ENCODE measurements at places on chromosomes 6 and 20.

GRCh38 chr20:43159994-43160393 is 29.7 kb downstream of the PTPRT start:
- no peak for DNase-seq

DNA sequence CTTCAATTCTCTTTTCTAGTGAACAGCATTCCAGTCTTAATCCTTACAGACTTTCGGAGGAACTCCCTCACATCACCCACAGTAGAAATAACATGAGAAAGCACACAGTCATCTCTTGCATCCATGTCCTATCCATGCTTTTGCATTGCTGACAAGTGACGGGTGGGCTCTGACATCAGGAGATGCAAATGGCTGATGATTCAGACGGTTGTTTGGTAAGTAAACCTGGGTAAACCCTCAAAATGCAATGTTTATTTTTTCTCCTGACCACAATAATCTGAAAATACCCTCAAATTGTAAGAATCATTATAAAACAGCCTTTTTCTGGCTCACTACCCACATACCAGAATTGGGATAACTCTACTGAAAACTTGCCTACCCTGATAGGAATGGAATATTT is 792.0 kb downstream of the MAFB start:
- DNase-seq: peak; percentile 78

DNA sequence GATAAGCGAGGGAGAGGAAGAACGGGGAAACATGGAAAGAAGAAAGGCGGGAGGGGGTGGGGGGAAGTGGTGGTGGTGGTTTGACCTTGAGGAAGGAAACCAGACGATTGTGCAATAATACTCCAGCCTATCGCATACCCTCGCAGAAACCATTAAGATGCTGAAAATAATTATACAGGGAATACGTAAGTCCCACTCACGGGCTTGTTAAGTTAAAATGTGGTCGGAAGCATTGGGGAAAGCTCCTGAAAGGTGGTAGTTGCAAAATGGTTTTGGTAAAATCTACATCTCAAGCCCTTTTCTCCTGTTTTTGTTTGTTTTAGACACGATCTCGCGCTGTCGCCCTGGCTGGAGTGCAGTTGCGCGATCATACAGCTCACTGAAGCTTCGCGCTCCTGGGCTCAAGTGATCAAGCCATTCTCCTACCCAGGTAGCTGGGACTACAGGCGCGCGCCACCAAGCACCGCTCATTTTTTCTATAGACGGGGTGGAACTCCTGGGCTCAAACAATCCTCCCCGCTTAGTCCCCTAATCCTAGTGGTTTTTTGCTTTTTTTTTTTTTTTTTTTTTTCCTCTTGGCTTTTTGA is 128.9 kb upstream of the ZNF184 start:
- DNase-seq: no peak

GRCh38 chr20:56925831-56926170 is 296.7 kb downstream of the TFAP2C start:
- DNase-seq: no peak

DNA sequence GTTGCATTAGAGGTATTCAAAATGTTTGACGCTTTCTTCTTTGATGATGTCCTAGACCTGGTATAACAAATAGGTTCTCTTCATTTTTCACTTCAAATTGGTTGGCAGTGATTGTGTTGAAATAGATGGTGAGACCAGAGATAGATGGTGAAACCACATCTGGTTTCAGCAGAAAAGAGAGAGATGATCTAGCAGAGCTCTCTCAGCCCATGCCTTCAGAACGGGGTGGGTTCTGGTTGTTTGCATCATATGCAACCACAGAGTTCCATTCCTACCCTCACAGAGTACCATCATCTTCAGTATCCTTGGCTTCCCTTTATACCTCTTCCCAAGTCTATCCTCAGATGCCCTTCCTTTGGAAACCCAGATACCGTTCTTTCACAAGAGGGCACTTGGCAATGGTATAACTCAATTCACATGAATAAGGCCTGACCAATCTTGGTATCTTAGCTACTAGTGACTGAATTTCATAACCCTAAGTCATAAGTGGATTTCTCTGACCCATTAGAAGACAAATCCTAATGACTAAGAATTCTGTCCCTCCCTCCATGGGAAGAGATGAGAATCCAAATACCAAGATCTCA is 93.7 kb downstream of the UBE3D start:
- DNase-seq: no peak

- no peak for DNase-seq
These were observed 196.9 kb downstream of the FOXA2 start for GRCh38 chr20:22387452-22387851.

DNA sequence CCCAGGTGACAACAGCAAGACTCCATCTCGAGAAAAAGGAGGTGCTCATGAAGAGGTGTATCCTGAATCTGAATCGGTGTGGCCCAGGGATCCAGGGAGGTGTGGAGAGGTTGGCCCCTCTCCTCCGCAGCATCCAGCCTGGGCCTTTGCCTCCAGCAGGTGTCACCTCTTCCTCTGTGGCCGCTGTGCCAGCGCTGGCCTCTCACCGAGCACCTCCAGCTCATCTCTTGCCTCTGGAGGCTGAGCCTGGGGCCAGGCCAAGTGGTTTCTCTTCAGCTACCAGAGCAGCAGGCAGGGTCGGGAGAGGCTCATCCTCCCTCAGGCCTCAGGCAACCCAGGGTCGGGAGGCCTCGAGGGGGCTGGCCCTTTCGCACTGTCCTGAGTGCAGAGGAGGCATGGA is 1.2 kb upstream of the COL20A1 start:
- DNase-seq: no peak

DNA sequence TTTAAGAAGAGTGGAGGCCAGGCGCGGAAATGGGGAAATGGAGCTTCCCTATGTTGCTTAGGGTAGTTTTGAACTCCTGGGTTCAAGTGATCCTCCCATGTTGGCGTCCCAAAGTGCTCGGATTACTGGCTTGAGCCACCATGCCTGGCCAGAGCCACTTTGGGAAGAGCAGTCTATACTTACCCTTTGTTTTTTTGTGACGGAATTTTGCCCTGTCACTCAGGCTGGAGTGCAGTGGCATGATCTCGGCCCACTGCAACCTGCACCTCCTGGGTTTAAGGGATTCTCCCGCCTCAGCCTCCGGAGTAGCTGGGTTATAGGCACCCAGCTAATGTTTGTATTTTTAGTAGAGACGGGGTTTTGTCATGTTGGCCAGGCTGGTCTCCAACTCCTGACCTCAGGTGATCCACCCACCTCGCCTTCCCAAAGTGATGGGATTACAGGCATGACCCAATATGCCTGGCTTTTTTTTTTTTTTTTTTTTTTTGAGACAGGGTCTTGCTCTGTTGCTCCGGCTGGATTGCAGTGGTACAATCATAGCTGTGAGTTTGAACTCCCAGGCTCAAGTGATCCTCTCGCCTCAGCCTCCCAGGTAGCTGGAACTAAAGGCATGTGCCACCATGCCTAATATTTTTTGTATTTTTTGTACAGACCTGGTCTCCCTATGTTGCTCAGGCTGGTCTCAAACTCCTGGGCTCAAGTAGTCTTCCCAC is 18.0 kb downstream of the PPP1R10 start:
- DNase-seq: no peak

DNA sequence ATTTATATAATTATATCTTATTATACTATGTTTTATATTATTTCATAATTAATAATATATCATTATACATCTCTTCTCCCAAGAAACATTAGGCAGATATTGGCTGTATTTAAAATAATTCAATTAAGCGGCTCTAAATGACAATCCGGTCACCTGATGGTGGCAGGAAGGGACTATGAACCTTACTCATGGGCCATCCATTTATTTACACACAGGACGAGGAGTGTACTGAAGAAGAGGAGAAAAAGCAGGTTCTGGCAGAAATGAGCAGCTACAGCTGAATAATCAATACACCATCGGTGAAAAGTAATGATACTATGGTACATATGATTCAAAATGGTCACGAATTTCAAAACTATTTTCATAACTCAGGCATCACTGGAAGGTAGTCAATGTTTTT is 277.7 kb downstream of the KIF16B start:
- no peak for DNase-seq

- no peak for DNase-seq
These were observed 103.6 kb upstream of the CNKSR3 start for GRCh38 chr6:154614101-154614500.

- DNase-seq: no peak
These were observed 430.3 kb downstream of the PLCB1 start for GRCh38 chr20:8562356-8562755.

DNA sequence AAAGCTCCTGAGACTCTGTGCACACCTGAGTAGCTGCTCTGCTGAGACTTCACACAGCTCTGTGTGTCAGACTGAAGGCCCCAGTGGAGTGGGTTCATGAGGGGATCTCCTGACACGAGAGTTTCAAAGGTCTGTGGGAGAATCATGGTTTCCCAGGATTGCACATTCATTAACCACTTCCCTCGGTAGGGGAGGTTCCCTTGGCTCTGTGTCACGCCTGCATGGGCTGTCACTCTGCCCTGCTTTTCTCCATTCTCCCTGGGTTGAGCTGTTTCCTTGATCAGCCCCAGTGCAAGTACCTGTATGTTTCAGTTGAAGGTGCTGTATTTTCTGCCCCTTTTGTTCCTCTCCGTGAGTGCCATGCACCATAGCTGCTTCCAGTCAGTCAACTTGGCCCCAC is 236.9 kb downstream of the EPM2A start:
- DNase-seq: no peak

- DNase-seq: no peak
These were observed 16.0 kb downstream of the SLA2 start for GRCh38 chr20:36629719-36630681.

- DNase-seq: no peak
These were observed 1090.1 kb upstream of the ADGRB3 start for GRCh38 chr6:67544851-67545452.

DNA sequence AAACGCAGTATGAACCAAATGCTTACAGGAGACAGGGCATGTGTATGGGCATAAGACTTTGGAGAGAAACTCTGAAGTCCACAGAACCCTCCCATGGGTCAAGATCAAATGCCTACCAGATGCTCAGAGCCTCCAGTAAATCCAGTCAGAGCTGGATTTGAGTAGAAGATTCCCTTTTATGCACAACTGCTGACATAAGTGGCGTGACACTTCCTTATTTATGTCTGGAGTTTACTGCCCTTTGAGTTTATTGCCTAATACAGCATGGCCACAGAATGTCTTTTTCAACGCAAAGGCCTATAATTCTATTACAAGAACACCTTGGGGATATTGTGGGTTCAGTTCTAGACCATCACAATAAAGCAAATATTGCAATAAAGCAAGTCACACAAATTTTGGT is 220.0 kb upstream of the FOXQ1 start:
- DNase-seq: no peak

DNA sequence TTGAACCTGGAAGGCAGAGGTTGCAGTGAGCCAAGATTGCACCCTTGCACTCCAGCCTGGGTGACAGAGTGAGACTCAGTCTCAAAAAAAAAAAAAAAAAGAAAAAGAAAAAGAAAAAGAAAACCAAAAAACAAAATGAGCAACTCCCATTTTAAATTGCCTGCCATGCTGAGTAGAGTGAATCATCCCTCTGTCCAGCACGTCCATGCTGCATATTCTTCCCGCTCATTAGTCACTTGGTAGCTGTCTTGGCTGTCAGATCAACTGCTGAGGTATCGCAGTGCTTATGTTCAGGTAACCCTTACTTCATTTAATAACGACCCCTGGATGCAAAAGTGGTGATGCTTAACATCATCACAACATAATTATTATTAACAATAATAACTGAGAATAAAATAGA is 72.6 kb upstream of the RNF24 start:
- DNase-seq: no peak

DNA sequence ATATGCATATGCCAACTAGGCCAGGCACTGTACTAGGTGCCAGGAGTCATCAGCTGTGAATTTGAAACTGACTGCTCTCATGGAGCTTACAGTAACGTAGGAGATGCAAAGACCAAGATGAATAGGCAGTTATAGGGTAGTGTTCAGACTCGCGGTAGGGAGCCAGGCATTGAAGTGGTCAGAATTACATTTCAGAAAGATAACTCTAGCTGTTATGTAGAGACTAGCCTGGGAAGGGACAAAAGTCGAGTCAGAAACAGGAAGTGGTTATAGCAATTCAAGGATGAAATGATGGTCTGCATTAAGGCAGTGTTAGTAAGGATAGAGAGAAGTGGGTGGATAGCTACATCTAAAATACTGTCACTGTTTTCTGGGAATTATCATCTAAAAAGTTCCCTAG is 56.6 kb downstream of the PCMT1 start:
- no peak for DNase-seq

GRCh38 chr6:37160922-37161778 is 8.8 kb upstream of the PIM1 start:
- DNase-seq: no peak

GRCh38 chr6:43929511-43929910 is 159.5 kb downstream of the VEGFA start:
- DNase-seq: no peak

DNA sequence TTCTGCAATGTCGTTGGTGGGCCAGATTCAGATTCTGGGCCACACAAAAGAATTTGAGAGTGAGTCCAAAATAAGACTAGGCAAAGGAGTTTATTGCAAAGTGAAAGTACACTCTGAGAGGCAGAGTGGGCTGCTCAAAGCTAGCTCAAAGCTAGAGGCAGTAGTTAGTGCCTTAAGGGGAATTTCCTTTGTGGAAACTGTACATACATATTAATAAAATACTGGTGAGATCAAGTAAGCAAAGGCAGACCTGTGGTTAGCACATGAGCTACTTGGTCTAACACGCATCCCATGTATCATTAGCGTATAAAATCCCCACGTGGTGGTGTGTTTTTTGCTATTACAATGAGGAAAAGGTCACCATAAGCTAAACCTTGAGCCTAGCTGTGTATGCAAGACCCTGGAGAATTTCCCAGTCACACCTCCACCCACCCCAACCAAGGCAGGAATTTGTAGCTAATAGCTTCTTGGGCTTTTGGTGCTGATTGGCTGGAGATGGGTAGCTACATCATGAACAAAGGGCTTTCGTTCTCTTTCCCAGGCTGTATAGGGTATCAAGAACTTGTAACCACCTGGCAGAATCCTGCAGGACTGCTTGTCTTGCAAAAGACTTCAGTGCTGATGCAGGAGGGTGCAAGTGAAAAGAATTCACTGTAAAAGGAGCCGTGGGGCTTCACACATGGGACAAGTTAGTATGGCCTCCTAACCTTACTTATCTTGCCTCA is 14.7 kb upstream of the TRIM26 start:
- no peak for DNase-seq

- no peak for DNase-seq
These were observed 85.1 kb downstream of the CLIC5 start for GRCh38 chr6:45930420-45931040.

GRCh38 chr6:9192405-9192909 is 757.1 kb upstream of the SLC35B3 start:
- DNase-seq: no peak

GRCh38 chr6:126880964-126881363 is 237.5 kb upstream of the RSPO3 start:
- no peak for DNase-seq

- no peak for DNase-seq
These were observed 111.2 kb upstream of the BEND6 start for GRCh38 chr6:56843476-56844349.

DNA sequence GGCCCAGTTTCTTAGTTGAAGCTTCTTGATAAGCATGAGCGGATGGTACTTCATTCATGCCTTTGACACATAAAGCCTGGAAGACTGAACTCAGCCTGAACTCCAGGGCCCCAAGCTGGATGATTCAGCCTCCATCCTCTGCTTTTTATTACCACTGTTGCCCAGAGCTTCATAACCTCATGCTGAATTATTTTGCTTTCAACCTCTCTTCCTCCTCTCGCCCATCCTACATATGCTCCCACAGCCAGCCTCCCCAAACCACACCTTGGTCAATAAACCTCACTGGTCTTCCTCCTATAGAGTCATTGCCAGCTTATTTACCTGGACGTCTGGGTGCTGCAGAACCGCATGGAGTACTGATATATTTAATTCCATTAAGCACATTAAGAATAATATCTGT is 59.4 kb downstream of the SLC35B3 start:
- no peak for DNase-seq

GRCh38 chr6:19465256-19465655 is 371.9 kb upstream of the ID4 start:
- DNase-seq: no peak

Measured in fibroblast of skin of left quadriceps (primary cell).